Osteocyte (in vitro differentiated cells): ENCODE measurements at places on chromosomes 6 and 20. TPM values are rescaled to one million over a fixed set of nuclear protein-coding genes. Genes with fewer than 3 reads are reported as not detected.

GRCh38 chr6:76230711-76231110 lies 158.2 kb upstream of the IMPG1 start:
- H3K4me3 ChIP-seq = no peak overlapping the region
- DNase-seq = no peak
- no peaks in the 10 kb centered on the region for H3K36me3 ChIP-seq
- H3K27me3 ChIP-seq = no peaks in the 10 kb centered on the region
- no peaks in the 10 kb centered on the region for H3K4me1 ChIP-seq

DNA sequence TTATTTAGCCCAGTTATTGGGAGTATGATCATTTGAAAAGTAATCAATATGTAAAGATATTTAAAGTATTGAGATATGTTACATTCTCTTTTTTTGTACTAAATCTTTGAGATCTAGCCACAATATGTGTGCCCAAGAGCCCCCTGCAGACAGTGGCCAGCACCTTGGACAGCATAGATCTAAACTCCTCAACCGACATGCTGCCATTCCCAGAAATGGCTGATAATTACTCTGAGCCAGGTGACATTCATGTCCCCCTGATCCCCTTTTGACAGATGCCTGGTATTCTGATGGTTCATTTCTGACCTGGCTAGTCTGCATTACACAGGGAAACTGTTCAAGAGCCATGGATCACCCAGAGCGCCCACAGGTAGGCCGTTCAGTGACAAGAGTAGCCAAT lies 177.1 kb downstream of the ZDHHC14 start:
- H3K4me3 ChIP-seq = no peak overlapping the region
- H3K27me3 ChIP-seq = no peaks in the 10 kb centered on the region
- no peak overlapping the region for H3K27ac ChIP-seq
- H3K4me1 ChIP-seq = peaks cover 2% of the 10 kb centered on the region
- H3K36me3 ChIP-seq = no peaks in the 10 kb centered on the region

ARMH2 gene
- not detected in 2 replicates for total RNA-seq

- H3K27me3 ChIP-seq = no peaks in the 10 kb centered on the region
- H3K4me1 ChIP-seq = peaks cover 65% of the 10 kb centered on the region
- H3K36me3 ChIP-seq = no peaks in the 10 kb centered on the region
These were observed 81.4 kb downstream of the JARID2 start for GRCh38 chr6:15327271-15327670.

GRCh38 chr6:157597461-157598312 lies 216.7 kb downstream of the ZDHHC14 start:
- H3K4me1 ChIP-seq = peaks cover 5% of the 10 kb centered on the region
- H3K27ac ChIP-seq = no peak overlapping the region
- H3K27me3 ChIP-seq = no peaks in the 10 kb centered on the region
- no peaks in the 10 kb centered on the region for H3K36me3 ChIP-seq
- DNase-seq = peak; percentile 83

DNA sequence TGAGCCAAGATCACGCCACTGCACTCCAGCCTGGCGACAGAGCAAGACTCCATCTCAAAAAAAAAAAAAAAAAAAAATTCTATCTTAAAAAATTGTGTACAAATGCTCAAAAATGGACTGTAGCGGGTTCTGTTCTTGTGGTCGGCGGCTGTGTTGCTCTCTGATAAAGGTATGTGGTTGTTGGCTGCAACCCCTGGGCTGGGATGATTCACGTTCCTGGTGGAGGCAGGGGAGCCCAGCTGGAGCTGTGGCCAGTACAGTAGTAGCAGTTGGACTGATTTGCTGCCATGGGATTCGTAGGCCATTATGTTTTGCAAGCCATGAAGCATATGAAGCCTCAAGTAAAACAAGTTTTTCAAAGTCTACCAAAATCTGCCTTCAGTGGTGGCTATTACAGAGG lies 22.3 kb downstream of the MDN1 start:
- H3K4me1 ChIP-seq = peaks cover 9% of the 10 kb centered on the region
- peaks cover 17% of the 10 kb centered on the region for H3K36me3 ChIP-seq
- no peak overlapping the region for H3K27ac ChIP-seq
- no peaks in the 10 kb centered on the region for H3K27me3 ChIP-seq
- peak; percentile 34 for DNase-seq
- H3K4me3 ChIP-seq = no peak overlapping the region
